ACHN (cell line): ENCODE measurements at places on chromosomes 12 and 14.

DNA sequence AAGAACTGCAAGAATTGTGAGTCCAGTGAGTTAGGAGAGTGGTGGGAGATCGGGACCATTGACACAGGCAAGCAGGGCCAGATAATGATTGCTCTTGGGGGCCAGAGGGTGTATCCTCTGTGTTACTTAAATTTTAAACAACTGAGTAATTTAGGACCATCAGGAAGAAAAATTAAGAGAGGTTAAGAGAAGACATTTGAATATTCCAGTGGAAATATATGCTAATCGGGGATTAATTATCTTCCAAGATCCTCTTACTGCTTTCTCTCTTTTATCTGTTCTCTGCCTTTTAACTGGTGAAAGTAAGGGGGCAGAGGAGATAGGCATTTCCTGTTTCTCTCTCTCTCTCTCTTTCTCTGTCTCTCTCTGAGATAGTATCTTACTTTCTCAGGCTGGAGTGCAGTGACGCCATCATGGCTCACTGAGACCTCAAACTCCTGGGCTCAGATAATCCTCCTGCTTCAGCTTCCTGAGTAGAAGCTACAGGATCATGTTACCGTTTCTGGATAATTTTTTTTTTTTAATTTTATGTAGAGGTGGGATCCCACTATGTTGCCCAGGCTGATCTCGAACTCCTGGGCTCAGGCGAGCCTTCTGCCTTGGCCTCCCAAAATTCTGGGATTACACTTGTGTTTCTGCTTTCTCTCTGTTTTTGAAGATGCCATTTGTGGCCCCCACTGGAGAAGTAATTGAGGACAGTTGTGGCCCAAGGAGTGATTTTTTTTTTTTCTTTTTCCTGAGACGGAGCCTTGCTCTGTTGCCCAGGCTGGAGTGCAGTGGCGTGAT lies 85.1 kb downstream of the DIP2B start:
- no peak for DNase-seq

- DNase-seq: no peak
Measured at GRCh38 chr12:24760162-24760561, 188.7 kb downstream of the BCAT1 start.

DNA sequence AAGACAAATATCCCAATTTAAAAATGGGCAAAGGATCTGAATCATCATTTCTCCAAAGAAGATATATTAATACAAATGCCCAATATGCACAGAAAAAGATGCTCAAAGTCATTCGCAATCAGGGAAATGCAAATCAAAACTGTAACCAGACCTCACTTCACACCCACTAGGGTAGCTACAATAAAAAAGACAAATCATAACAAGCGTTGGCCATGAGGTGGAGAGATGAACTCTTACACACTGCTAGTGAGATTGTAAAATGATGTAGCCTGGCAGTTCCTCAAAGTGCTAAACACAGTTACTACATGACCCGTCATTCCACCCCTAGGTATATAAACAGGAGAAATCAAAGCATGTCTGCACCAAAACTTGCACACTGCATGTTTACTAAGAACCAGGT lies 30.4 kb downstream of the CDC42BPB start:
- no peak for DNase-seq

DNA sequence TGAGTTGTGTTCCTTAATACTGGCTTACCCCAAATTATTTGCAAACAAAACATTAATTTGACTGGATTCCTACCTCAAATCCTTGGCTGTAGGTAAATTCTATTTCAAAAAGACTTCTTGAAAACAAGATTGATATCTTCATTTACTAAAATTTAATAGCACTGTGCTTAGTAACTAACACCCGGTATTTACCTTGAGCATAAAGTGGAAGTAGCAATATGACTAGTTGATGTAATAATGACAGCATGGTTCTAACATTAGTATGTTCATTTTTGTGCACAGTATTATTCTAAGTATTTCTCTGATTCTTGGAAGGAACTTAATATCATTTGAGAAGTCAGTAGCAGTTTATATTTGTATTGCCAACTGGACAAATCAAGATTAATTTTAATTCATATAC lies 96.8 kb downstream of the PPHLN1 start:
- no peak for DNase-seq

DNA sequence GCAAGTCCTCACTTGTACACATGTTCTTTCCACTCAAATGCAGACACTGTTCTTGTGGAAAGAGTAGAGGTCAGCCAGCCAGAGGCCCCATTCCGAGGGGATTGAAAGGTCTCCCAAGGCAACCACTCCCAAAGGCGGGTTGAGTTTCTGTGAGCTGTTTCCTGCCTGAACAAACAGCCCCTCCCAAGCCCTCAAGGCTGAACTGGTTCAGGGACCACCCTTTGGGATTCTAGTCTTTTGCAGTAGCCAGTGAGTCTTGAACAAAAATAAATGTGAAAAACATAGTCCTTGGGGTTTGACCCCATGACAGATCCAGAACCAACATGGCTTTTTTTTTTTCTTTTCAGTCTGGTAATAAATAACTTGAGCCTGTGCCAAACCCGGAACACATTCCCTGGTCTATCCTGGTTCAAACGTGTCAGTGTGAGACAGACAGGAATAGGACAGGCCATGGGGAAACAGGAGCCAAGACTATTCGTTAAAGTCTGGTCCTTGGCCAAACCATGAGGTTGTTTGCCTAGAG lies 17.6 kb upstream of the STK38L start:
- DNase-seq: no peak

DNA sequence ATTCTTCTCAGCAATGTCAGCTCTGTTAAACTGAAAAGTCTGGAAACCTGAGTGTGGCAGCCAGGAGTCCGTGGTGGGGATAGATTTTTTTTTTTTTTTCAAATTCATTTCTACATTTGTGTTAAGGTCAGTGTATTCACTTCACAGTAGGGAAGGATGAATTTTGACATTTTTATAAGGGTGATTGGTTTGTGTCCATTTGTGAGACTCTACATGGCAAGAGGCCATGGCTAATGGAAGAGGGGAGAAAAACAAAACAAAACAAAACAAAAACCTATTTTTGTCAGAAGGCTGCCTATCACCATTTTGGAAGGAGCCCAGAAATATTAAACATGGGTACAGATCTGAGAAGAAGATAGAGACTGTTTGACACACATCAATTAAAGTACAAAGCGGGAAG lies 176.1 kb downstream of the RMST start:
- DNase-seq: no peak

DNA sequence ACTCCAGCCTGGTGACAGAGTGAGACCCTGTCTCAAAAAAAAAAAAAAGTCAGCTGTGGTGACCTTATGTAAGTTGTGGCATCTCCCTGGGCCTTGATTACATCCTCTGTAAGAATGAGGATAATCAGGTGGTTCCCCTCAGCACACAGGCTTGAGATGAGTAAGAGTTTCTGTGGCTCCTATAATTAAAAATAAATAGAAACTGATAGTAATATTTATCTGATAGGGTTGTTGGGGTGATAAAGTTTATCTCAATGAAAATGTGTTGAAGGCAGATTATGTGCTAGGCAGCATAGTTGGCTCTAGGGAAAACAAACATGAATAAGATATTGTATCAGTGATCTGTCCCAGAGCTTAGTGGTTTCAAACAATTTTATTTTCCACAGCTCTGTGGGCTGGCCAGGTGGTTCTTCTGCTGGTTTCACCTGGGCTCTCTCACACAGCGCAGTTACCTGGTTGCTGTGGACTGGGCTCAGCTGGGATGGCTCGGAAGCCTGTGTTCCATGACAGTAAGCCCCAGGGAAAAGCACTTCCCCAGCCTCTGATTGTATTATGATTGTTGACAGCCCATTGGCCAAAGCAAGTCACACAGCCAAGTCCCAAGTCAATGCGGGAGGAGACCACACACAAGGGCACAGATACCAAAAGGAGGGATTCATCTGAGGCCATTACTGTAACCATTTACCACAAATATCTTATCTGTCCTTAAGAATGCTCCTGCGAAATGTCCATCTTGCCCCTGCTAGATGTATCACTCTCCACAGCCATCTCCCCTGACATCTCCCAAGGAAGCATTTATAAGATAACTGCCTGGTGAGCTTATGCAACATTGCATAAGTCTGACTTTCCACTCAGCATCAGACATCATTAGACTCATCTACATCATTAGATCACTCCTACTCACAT lies 151.7 kb downstream of the NUAK1 start:
- DNase-seq: no peak

DNA sequence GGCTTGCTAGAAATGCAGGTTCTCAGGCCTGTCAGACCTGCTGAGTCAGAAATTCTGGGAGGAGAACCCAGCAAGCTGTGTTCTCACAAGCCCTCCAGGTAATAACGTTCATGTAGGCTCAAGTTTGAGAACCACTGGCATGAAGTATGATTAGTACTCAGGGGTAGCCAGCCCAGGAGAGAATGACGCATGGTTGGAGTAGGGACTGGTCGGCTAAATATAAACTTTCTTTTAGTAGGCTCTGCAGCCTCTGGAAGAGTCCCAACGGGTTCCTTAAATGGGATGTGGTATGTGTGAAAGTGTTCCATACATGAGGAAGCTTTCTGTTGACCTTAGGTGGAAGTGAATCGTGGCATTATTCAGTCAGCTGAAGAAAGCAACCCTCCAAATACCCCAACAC lies 209.3 kb downstream of the SLC41A2 start:
- no peak for DNase-seq

GRCh38 chr12:26854031-26854390 lies 21.0 kb upstream of the ITPR2 start:
- DNase-seq: no peak

DNA sequence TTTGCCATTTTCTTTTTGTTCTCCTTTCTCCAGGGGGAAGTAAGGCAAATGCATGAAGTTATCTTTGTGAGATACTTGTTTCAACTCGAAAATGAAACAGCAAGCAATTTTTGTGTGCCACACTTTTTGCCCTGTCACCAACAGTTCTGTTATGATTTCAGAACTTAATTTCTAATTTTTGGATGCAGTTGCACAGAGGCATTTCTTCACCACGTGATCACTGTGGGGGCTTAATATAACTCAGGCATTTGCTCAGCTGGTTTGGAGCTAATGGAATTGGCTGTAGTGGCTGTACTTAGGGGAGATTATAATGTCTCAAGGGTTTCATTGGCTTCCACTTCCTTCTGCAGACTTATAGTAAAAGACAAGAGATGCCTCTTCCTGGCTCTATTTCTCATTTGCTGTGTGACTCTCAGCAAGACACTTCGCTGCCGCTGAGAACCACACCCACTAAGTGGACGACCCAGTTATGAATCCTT lies 452.4 kb downstream of the RAD51B start:
- DNase-seq: no peak

DNA sequence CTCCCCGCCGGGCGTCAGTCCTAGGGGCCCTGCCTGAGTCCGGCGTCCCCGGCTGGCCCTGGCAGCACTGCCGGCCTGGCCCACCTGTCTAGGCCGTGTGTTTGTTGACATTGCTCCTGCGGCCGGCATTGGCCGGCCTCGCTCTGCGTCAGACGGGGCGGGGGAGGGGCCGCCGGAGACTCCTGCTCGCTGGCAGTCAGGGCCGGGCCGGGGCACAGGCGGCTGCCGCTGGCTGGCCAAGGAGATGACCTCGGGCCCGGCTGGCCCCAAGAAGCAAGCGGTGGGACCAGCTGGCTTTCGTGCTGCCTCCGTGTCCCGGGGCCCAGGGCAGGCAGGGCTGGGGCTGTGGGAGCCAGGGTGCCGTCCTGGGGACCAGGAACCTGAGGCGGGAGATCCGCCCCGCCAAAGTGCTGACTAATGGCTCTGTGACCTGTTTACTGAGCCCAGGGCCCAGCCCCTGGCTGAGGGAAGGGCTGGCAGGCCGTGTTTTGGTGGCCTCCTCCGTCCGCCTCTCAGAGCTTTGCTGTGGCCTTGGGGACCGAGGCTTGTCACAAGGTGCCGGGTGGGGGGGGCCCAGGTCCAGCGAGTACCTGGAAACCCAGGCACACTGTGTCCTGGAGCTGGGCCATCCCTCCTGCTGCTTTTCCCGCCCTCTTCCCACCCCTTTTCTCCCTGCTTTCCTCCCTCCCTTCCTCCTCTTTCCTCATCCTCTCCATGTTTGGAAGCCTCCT lies 1.8 kb downstream of the ULK1 start:
- peak; percentile 91 for DNase-seq

- no peak for DNase-seq
Measured at GRCh38 chr14:71931492-71932228, 569 bp upstream of the RGS6 start.

GRCh38 chr14:70000601-70001000 lies 121.4 kb downstream of the SMOC1 start:
- no peak for DNase-seq

DNA sequence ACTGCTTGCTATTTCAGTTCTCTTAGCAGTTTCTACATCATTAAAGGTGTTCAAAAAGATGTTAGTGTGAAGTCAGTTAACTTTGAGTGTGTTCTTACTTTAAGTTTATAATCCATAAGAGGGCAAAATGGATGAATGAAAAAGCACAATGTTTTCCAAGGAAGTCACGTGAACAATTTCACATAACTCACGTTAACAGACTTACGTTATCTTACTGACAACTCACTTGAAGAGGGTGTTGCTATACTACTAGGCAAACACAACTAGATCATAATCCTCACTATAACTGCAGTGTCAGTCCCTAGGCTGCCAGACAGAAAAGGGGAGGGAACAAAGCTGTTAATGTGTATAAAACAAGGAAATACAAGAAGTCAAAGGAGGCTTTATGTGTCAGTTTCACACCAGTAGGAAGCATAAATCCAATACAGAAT lies 6.4 kb downstream of the SLC2A13 start:
- DNase-seq: peak; percentile 86

DNA sequence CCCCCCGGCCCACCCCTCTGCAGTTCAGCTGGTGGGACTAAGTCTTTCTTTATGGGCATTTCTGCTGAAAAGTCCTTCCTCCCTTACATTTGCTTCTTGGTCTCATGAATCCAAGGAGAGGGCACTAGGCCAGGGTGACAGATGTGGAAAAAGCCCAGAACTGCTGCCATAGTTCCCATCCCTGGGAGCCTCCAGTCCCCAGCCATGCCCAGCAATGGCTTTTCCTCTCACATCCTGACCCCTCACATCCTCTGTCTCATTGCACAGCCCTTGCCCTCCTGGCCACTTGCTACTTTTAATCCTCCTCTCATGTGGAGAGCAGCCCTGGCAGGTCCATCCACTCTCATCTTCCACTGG lies 122.5 kb downstream of the ZFP36L1 start:
- DNase-seq: no peak

DNA sequence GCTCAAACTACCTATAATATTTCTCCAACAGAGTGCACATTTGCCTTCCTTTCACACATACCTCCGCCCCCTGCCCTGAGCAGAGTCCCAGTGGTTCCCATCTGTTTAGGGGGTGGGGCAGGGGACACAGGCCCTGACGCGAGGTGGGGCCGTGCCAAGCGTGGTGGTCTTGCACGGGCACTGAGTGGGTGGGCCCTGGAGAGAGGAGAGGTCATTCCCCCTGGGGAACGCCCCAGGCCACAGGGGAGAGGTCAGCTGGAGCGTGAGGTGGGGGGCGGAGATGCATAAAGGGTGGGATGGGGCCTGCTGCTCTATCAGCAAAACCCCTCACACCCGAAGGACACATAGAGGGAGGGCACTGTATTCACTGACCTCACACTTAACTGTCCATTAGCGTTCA lies 441.9 kb downstream of the TMEM121 start:
- DNase-seq: no peak

DNA sequence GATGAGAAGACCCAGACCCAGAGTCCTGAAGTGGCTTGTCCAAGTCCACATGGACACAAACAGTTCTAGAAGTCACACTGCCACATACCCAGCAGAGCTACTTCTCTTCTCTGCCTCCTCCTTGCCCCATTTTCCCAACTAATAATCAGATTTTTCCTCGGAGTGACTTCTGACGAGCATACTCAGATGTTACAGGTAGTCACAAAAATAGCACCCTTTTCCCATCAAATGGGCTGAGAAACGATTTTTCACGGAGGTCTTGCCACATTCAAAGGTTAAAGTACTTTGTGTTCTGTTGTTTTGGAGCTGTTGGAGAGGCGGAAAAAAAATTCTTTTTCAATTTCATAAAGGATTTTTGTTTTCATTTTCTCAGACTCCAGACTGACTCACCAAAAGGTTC lies 232.9 kb downstream of the ZFP36L1 start:
- DNase-seq: no peak
